ENCODE measurements at places on chromosomes 2 and 18. TPM values are rescaled to one million over a fixed set of nuclear protein-coding genes. Genes with fewer than 3 reads are reported as not detected.

- peak; percentile 53 for DNase-seq
These were observed 123.8 kb downstream of the AKAIN1 start for GRCh38 chr18:5073026-5073944.

- DNase-seq = peak; percentile 81
These were observed 96.2 kb downstream of the COPS8 start for GRCh38 chr2:237181844-237182243.

DNA sequence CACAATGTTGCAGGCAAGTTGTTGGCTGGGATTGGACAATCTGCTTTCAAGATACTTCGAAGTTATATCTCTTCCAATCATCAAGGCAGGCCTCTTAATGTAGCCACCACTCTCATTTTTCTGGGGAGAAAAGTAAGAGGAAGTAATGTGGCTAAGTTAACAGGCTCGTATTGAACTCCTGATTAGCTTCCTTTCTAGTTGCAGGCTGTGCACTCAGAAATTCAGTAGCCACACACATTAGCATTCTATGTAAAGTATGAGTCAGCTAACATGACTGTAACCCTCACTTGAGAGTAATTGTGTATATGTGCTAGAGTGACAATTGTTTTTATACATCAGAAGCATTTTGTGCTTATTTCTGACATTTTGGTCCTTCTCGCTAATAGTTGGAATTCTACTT is 3.3 kb downstream of the TWSG1 start:
- peak; percentile 53 for DNase-seq

GRCh38 chr2:231764760-231765159 is 16.3 kb downstream of the PDE6D start:
- no peak for DNase-seq

GRCh38 chr2:81242501-81242900 is 937.9 kb upstream of the LRRTM1 start:
- DNase-seq = no peak

GRCh38 chr18:12287131-12287681 is 20.8 kb upstream of the TUBB6 start:
- DNase-seq = no peak

GRCh38 chr2:58268685-58269084 is 27.6 kb upstream of the FANCL start:
- DNase-seq = no peak

- no peak for DNase-seq
These were observed 30.0 kb upstream of the KLHL29 start for GRCh38 chr2:23355001-23355400.

GRCh38 chr18:69250305-69251151 is 150.2 kb upstream of the DOK6 start:
- DNase-seq = no peak

DNA sequence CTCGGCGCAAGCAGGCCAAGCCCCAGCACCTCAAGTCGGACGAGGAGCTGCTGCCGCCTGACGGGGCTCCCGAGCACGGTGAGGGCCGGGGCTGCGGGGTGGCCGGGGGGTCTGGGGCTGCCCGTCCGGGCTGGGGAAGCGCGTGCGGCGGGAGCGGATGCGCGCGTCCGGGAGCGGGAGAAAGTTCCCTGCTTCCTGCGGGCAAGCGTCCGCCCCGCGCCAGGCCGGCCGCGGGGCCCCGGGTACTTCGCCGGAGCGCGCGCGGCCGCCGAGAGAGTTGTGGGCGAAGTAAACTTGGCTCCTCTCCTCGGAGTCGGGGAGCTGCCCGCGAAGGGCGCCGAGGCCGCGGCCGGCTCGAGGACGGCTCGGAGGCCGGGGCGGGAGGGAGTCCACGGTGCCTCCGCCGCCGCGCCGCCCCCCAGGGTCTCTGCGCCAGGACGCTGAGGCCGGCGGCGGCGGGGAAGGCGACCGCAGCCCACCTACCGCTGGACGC is 707 bp downstream of the SALL3 start:
- DNase-seq = no peak

- DNase-seq = no peak
These were observed 244.8 kb upstream of the SIX2 start for GRCh38 chr2:45254025-45254424.

GRCh38 chr2:37911296-37911873 is 13.7 kb upstream of the RMDN2 start:
- no peak for DNase-seq

- DNase-seq = no peak
These were observed 45.3 kb downstream of the RBKS start for GRCh38 chr2:27844821-27845255.

DNA sequence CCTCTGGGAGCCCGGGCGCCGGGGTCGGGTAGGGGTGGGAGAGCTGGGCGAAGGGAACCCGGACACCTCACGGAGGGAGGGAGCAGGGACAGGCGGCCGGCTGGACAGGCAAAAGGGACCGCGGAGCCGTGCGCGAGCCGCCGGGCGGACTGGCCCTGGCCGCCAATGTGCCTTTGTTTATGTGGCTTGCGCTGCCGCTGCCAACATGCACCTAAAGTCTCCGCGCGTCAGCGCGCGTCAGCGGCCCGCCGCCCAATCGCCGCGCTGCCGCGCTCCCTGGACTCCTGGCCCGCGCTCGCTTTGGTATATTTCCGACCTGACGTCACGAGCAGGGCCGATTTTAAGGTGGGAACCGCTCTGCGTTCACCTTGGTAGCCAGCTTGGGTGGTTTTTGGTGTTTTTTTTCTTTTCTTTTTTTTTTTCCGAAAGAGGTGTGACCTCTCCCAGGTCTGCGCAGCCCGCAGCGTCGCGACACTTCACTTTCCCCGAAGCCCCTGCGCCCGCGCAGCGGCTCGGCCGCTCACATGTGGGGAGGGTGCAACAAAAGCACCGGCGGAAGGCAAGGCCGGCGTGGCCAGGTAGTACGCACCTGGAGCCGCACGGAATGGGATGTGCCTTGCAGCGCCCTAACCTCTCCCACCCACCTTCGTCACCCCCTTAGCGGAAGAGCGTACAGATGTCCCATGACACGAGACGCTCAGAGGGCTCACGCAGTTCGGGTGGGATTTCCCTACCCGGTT is at the start of gene NR4A2:
NR4A2 (minus strand) TSS at position 188 of the 740 bp plus-strand sequence. CDS start 2,535 bp downstream, outside the sequence.
- peak; percentile 86 for DNase-seq

- no peak for DNase-seq
These were observed 7.9 kb upstream of the TMX3 start for GRCh38 chr18:68722821-68723220.

- peak; percentile 98 for DNase-seq
These were observed 100.3 kb downstream of the TTC32 start for GRCh38 chr2:19801367-19802080.

DNA sequence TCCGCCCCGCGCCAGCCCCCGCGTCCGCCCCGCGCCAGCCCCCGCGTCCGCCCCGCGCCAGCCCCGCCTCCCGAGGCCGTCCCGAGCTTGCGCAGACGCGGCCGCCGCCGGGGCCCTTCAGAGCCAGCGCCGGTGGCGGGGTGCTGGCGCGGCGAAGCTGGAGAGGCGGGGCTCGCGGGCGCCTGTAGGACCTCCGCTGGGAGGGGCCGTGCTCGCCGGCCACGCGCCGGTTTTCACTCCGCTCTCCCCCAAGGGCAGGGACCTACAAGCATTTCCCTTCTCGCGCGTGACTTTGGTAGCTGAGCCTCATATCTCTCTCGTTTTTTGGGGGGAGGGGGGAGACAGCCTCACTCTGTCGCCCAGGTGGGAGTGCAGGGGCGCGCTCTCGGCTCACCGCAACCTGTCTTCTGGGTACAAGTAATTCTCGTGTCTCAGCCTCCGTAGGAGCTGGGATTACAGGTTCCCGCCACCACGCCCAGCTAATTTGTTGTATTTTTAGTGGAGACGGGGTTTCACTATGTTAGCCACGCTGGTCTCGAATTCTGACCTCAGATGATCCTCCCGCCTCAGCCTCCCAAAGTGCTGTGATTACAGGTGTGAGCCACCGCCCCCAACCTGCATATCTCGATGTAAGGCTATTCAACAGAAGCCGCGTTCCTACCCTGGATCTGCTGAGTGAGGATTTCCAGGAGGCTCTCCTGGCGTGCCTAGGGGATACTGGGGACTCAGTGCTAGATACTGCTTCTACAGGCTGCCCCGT is at the start of gene ZNF514:
ZNF514 (minus strand) TSS at position 159 of the 760 bp plus-strand sequence. CDS start 6,595 bp downstream, outside the sequence.
- no peak for DNase-seq

GRCh38 chr2:154226931-154227330 is 355.2 kb downstream of the GALNT13 start:
- DNase-seq = no peak

GRCh38 chr2:140508756-140509155 is 1622.1 kb downstream of the LRP1B start:
- DNase-seq = no peak

GRCh38 chr2:169664600-169664977 is 29.6 kb downstream of the CFAP210 start:
- no peak for DNase-seq

GRCh38 chr2:109135359-109136197 is 6.6 kb downstream of the SH3RF3 start:
- DNase-seq = no peak

DNA sequence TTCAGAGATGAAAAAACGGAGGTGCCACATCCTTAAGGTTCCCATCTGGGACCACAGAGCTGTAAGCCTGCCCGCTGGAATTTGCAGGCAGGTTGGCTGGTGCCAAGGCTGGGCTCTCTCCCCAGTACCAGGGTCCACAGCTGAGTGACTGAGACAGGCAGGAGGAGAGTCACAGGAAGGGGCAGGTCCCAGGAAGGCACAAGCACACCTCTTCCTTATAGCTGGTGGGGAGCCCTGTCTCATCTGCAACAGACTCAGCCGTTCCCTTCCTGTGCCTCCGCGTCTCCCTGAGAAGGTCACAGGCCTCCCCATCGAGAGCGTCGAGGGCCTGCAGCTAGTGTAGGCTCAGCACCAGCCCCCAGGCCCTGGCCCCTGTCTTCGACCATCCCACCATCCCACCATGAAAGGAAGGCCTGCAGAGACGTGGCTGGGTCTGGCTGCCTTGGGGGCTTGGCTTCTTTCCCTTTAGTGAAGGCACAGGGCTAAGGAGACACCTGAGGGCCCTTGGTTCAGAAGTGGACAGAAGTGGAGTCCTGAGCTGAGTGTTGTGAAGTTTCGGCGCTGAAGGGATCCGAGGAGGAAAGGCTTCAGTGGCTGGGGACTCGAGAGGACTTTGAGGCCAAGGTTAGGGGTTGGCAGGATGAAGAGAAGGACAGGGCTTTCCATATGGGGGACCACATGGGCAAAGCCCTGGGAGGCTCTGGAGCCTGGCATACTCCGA is 26.8 kb downstream of the GLI2 start:
- no peak for DNase-seq

DNA sequence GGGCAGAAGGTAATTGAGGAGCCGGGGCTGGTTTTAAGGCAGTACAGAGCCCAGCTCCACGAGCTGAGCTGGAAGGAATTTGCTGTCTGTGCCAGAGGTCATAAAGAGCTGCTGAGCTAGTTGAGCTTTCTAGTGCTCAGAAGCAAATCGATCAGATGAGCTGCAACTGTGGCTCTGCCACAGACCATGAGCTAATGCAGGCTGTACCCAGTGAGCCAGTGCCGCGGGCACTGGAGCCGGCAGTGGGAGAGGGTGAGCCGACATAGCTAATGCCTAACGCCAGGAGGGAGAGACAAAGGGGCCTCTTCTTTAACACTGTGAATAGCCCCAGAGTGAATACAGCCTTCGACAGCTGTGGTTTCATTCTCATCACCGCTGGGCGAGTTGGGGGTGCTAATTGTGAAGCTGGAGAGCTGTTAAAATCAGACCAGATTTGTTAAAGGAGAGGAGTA is 410.1 kb upstream of the TCF4 start:
- no peak for DNase-seq

GRCh38 chr2:10254373-10255188 is 48.1 kb upstream of the HPCAL1 start:
- DNase-seq = peak; percentile 58

- no peak for DNase-seq
These were observed 723.2 kb downstream of the DPP10 start for GRCh38 chr2:115165529-115166109.

DNA sequence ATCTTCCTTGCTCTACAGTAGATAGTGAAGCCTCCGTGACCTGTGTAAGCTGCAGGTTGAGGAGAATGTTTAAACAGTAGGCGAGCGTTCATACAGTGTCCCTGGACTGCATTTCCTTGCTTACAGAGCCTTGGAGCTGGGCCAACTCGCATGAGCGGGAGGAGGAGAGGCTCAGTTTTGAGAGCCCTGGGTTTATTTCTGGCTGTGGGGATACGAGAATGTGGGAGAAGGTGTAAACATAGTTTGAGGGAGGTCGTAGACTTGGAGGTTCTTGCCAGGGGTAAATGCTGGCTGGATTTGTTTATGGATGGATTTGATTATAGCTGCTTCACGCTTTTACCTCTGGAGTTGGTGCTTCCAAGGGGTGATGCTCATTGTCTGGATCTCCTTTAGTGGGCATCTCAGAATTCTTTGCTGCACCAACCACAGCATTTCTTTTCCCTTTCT is 20.8 kb downstream of the CRIM1 start:
- no peak for DNase-seq

Gene TRAK2
- total RNA-seq = 11.7 TPM

Gene C2orf80
- total RNA-seq = not detected

Gene REG1A
- not detected for total RNA-seq

Gene SLC23A3
- total RNA-seq = 0.76 TPM

Gene CCDC74B
- total RNA-seq = 0.85 TPM

Gene PDE1A
- total RNA-seq = 0.07 TPM

Gene NCKAP1
- total RNA-seq = 79.4 TPM

Gene RFTN2
- total RNA-seq = not detected

Gene CCDC68
- 0.08 TPM for total RNA-seq

Gene CHRND
- not detected for total RNA-seq

Gene ITGA6
- 345 TPM for total RNA-seq

Gene VWC2L
- total RNA-seq = not detected

Gene NEU2
- 0.24 TPM for total RNA-seq

Gene MREG
- 19.8 TPM for total RNA-seq

Gene NEURL3
- not detected for total RNA-seq
